ENCODE measurements at places on chromosomes 3 and 15.

DNA sequence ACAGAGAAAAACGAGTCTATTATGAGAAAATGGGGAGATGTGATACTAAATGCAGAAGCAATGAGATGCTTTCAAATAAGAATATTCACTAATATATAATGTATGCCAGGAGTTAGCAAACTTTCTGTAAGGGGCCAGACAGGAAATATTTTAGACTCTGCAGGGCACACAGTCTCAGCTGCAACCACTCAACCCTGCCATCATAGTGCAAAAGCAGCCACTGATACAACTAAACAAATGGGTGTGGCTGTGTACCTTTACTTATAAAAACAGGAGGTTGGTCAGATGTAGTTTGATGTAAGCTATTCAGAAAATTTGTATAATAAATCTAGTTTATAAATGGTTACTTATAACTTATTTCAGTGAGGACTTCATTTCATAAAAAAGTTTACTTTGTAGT, 78.1 kb downstream of the FBXL22 start:
- DNase-seq: no peak

DNA sequence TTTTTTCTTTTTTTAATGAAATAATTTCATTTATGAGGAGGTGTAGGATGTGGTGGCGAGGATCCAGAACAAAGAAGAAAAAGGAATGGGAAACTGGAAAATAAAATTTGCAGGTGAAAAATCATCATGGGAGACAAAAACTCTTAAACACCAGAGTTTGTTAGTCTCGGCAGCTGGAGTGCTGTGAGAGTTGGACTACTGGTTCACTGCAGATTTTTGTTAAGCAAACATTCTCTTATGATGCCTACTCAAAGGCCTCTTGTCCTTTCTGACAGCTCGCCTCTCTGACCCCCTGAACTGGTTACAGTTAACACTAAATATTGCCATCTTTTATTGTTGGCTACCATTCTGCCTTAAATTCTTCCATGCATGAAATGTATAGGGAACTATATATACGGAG, 152.4 kb upstream of the DPH6 start:
- DNase-seq: no peak

- no peak for DNase-seq
Observed at GRCh38 chr3:37668818-37669610, 192.7 kb upstream of the CTDSPL start.

DNA sequence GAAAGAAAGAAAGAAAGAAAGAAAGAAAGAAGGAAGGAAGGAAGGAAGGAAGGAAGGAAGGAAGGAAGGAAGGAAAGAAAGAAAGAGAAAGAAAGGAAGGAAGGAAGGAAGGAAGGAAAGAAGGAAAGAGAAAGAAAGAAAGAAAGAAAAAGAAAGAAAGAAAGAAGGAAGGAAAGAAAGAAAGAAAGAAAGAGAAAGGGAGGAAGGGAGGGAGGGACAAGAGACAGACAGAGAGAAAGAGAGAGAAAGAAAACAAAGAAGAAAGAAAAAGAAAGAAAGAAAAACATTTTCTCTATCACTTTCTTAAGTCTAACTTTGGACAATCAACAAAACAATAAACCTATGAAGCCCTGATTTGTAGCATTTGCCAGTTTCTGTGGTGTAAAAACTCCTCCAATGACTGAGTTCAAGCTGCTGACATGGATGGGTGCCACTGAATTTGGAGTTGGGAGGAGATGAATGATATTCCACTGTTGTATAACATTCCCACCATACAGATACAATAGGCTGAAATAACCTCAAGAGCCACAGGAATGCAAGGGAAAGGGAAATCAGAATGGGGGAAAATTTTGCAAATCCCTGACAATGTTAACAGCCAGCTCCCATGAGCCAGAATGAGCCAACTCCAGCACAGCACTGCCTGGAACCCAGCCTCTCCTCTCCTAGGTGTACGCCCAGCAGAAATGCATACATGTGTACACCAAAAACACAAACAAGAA, 15.0 kb upstream of the RTP3 start:
- DNase-seq: no peak

GRCh38 chr15:99618941-99619411, 53.2 kb downstream of the MEF2A start:
- no peak for DNase-seq

DNA sequence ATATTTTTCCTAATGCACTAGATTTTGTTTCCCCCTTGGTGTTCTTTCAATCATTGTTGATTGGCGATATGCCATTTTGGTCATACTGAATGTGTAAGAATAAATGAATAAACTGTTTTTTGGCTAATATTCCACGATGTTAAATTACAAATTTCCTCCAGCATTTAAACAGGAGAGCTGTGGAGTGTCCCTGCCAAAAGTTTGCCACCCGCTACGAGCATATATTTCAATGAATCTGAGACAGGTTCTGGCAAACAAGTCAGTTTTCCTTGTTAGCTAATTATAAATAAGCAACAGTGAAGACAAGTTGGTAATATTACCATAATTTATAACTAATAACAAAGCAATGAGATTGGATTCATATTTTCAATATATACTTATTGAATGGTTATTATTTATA, 777.6 kb downstream of the ROBO1 start:
- no peak for DNase-seq

DNA sequence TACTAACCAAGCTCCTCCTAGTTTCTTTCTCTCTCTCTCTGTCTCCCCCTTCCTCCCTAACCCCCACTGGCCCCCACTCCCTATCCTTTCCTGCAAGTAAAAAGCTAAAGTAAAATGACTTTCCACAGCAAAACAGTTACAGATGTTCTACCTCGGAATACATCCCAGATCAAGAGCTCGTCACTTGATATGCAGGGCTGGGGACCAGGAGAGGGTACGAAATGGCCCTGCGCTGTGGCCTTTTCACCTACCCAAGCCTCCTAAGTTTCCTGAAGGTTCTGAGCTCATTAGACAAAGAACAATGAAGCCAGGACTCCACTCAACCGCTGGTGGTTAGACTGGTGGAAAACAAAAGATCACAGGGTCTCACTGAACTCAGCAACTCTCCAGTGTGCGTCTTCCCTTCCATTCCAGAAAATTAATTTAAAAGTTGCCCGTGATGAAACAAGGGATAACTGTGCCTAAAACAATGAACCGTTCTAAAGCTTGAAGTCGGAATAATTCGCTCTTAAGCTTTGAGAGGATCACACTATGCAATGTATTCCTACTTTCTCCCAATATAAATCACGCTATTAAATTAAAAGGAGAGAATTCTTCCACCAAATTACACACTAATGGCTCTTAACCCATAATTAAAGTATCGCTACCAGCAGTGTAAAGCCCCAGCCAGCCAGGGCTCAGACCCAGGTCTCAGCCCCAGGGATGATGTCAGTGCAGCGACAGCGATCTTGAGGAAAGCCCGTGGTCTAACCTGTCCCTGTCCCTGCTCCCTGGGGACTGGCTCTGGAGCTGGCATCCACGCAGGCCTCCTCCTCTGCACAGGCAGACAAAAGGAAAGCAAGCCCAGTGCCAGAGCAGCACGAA, 5.0 kb downstream of the VGLL4 start:
- no peak for DNase-seq

DNA sequence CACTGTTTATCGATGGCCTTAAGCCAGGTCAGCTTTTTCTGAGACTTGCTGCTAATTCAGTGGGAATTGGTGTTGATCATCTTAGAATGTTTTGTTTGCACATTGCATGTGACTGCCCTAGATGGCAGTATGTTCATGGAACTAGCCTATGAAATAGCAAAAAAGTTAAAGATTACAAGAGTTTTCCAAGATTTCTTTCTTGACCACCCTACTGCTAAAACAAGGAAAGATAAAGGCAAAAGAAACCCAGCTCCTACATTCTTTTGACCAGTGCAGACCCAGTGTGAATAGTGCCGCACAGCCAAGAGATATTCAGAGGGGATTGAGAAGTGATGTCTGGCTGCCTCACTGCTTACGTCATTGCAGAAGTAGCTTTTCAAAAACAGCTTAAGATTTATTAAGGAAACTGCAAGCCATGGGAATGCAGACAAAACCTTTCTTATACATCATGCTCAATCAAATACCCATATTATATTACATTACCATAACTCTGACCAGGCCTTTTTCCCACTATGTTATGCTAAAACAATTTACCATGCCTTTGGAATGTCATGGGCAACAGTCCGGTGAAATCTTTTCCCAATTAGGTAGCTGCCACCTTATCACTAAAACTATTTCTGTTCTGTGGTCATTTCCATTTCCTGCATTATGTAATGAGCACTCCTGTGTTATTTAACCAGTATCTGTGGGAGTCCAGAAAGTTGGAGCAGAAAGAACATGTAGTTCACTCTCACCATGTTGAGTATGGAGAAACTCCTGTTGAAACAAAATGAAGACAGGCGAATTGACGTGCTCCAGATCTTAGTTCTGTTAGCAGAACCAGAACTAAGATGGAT, 6.0 kb downstream of the PHLDB2 start:
- no peak for DNase-seq

- DNase-seq: no peak
Observed at GRCh38 chr3:16297997-16298885, 33.2 kb downstream of the OXNAD1 start.

GRCh38 chr15:77393471-77393840, 26.4 kb downstream of the PEAK1 start:
- no peak for DNase-seq

GRCh38 chr3:78519281-78519680, 1248.5 kb downstream of the ROBO1 start:
- no peak for DNase-seq

DNA sequence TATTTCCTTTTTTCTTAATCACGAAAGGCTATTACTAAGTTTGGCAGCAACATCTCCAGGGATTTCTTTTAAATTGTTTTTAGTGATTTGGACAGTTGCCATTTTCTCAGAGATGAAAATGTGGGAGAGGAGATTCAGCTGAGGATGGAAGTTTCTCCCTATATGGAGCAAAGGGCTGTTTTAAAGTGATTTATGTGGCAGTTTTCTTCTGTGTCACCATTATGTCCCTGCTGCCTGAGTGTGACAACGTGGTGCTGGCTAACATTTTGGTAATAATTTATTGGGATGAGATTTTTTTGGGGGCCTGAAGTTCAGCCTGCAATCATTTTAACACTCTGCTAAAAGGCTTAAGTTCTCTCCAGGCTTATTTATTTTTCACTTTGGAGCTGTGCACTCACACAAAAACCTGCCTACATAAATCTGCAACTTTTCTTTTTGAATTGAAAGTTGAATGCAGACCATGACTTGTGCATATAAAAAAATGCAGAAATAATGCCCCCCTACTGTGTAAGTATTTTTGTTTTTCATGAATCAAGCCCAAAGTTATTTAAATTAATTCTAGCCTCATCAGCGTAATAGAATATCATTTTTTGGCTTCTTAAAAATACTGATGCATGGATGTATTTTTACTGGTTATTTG, 210.9 kb downstream of the ZIC1 start:
- DNase-seq: no peak

- DNase-seq: no peak
Observed at GRCh38 chr15:70351941-70352774, 254.4 kb upstream of the TLE3 start.

DNA sequence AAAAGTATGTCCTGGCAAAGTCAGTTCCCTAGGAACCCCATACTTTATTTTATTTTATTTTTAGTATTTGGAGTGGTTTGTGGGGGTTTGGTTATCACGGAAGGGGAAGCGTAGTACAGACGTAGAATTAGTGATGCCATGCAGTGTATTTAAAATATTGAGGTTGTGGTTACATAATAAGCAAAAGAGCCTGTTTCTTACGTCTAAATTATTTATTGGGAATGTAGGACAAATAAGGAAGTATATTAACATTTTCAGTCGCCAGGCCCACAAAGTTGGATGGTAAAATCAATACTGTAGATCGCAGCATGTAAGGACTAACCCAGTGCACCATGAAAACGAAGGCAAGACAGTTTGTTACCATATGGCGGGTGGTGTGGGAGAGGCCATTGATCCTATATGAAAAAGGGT, 558 bp downstream of the DTWD1 start:
- DNase-seq: no peak

DNA sequence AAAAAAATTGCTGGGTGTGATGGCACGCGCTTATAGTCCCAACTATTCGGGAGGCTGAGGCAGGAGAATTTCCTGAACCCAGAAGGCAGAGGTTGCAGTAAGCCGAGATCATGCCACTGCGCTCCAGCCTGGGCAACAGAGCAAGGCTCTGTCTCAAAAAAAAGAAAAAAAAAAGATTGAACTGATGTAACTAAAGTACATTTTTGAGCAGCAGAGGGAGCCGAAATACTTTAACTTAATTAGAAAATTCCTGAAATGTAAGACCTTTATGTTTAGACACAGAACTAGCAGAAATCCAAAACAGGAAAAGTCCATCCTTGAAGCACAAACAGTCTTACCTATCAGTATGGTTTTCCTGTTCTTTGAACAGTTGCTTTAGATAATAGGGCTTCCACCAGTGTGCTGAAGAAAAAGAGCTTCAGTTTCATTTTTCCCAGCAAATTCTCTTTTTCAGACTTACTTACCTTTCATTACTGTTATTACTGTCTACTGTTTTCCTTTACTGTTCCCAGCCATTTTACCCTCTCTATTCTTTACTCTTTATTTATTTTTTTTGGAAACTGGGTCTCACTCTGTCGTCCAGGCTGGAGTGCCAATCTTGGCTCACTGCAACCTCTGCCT, 33.4 kb upstream of the ZNF609 start:
- DNase-seq: no peak

- no peak for DNase-seq
Observed at GRCh38 chr3:146834917-146835316, 229.8 kb upstream of the PLSCR5 start.

GRCh38 chr3:123005291-123005690, 22.3 kb downstream of the SEMA5B start:
- no peak for DNase-seq

DNA sequence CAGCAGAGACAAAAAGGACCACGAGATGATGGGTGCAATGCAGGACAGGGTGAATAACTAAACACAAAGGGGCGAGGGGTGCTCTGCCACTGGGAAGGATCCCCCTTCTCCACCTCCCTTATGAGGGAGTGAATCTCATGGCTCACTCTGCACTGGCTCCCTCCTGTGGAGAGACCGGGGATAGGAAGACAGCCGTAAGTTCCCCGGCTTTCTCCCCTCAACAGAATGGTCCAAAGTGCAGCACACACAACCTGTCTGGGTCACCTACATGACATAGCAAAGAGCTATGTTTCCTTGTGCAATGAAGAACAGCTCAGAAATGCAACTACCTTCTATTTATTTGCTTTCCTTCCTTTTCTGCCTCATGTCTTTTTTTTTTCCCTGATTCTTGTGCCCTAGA, 7.8 kb upstream of the ACSBG1 start:
- DNase-seq: peak; percentile 21

- DNase-seq: no peak
Observed at GRCh38 chr3:184486614-184487013, 75.0 kb upstream of the EPHB3 start.

DNA sequence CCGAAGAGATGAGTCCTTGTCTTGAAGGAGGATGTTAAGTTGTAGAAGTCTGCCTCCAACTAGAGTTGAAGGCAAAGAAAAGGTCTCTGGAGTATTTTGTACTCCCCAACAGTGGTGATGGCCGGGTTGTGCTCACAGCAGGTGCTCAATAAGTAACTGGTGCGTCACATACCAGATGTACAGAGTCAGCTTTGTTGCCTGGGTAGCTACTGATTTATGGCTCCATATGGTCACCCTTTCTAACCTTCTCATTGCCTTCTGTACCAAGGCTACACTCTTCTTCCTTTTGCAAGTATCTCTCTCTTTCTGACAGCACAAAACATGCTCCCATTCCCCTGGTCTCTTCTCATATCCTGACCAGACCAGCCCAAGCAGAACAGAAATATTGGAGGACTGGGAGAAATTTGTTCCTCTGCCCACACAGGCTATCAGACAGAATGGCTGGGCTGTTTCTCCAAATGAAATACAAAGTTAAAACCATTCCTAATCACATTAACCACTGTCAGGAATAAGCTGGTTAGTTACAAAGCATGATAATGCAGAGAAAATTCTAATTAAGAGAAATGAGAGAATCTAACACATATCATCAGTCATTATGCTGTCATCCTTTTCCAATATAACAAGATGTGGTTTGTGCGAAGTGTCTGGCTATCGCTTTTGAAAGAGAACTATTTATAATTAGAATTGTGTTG, 150.1 kb upstream of the LRRN1 start:
- no peak for DNase-seq
